Effector CD8-positive, alpha-beta T cell (primary cell): ENCODE measurements at places on chromosomes 2 and 18.

GRCh38 chr2:194745557-194746146, 911.4 kb upstream of the SLC39A10 start:
- DNase-seq: no peak

DNA sequence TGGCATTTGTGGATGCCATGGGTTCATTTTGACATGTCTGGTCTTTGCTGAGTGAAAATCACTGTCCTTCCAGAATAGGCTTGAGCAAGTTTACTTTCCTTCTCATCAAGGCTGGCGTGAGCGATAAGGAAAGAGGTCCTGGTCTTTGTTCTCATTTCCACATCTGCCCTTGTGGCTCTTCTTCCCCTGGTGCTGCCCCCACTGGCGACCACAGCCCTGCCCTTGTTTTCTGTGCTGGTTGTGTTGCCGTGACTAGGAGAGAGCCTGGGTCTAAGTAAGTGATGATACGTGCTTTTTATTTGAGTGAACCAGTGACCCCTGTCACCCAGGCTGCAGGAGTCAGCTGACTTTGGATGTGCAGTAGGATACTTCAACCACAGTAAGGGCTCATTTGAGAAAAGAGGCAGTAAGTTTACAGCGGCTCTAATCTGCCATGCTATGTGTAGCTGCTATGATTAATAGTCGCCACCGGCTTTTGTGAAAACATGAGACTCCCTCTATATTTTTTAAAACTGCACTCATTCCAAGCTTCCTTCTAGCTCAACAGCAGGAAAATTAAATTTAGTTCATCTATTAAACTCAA, 441.7 kb downstream of the RNF144A start:
- DNase-seq: no peak

DNA sequence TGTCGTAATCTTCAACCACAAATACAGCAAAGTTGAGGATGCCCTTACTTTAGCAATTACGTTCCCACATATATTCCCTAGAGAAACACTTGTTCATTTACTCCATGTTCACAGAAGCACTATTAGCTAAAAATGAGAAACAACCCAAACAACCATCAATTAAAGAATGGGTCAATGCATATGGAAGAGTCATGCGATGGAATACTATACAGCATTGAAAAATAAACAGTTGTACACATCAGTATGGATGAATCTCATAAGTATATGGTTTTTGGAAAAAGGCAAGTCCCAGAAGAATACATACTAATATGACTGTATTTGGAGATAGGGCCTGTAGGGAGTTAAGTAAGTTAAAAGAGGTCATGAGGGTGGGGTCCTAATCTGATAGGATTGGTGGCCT, 6.3 kb downstream of the GPR148 start:
- no peak for DNase-seq

DNA sequence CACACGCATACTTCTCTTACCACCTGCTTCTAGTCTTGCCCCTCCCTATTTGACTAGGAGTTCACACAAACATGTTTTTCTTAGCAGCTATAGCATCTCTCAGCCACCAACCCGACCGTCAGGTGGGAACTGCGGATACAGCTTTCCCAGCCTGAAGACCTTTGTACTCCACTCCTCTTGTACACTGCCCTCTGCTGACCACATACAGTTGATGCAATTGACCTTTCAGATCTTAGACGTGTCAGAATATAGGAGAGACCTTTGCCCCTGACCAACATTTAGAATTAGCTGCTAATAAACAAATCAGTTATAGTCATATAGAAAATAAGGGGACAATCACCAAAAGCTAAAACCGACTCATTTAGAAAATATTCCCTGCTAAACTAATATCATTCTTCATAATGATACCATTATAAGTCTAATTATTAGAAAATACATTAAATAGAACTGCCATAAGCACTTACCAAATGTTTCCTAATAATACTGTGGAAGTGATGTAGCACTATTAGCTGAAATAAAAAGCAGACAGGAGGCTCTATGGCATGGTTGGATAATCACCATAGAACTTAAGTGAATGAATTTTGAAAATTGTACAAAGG, 208.4 kb downstream of the RAD51AP2 start:
- DNase-seq: no peak

DNA sequence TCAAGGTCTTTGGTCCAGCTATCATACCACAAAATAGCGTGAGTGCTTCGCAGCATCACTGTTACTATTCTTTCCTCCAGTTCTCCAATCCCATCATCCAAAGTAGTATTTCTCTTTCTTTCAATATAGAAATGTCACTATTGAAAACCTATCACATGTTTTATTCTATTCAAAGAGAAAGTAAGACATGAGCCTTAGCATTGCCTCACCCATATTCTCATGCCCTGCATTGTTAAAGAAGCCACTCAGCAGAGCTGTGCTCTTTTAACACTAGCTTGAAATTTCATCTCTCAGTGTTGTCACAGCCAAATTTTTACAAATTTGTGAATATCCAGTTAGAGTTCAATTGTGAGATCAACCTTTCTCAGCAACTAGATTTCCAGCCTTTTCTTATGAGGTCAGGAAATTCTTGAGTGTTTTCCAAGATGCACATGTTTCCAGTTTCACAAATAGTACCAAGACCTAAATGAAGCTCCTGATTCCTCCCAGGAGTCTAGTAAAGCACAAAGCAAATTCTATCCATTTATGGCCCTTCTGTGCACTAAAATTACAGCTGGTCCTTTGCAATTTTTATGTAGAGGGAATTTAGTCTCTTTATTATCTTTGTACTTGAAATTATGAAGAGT, 343.7 kb downstream of the SPAG16 start:
- no peak for DNase-seq

DNA sequence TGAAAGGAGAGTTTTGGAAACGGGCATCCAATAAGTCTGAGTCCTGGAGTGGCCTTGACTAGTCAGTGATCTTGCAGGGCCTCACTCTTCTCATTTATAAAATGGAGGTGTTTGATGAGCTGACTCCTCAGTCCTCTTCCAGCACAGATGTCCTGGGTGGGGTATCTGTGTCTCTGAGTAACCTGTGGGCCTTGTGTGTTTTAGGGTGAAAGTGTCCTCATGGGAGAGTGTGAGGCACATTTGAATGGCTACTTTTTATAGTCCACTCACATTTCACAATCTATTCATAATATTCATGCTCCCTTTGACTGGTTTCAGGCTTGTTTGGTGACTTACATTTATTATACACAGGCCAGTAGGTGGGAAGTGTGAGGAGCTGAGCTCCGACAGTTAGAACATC, 106.4 kb upstream of the CELF4 start:
- no peak for DNase-seq

DNA sequence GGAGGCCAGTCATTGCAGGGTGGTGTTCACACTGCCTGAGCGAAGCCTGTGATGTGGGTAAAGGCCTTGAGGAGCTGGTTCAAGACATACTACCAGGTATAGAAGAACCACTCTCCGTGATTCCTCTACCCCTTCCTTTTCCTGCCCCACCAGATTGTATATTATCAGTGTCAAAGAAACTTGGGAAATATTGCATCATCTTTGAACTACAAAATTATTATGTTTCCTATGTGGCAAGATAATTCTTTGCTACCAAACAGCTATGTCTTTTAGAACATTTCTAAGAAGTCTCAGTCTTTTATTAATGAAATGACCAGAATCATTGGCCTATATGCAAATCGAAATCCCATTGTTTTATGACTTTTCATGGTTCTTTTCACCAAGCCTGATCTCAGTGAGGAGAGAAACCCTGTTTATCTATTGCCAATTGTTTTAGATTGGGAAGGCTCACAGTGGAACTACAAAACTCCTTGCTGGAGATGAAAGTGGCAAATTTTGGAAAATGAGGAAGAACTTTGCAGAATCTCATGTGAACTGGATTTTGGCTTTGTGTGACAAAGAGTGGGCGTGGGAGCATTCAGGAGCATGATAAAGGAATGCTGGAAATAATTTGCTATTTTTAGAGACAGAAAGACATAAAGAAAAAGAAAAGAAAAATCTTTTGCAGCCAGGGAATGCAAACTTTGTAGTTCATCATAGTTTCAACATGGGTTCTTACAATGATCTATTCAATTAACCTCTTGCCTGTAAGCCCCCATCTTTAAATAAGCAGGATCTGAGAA, 286.9 kb downstream of the INSIG2 start:
- no peak for DNase-seq

DNA sequence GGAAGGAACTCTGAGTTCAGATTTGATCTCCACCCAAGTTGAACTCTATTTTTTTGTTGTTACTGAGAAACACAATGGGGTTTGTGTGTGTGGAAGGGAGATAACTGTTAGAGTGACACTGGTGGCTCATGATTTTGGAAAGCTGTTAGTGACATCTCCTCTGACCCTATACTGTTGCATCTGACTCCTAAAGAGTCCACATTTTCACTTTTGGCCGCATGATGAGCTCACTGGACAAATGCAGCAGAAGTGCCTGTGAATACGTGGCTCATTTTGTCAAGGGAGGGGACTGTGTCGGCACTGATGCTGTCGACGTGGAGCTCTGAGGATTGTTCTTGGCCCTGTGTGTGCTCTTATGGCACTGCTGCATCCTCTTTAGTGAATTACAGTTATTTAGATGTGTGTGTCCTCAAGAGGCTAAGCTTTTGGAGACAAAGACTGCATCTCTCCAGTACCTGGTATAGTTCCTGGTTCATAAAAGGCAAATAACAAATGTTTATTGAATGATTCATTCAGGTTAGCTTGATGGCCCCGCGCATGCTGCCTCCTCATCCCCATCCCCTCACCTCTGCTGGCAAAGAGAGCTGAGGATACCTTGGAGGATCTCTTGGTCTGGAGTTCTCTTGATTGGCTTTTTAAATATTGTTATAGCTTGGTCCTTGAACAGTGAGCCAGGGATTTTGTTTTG, 135.4 kb downstream of the PHLPP1 start:
- no peak for DNase-seq

DNA sequence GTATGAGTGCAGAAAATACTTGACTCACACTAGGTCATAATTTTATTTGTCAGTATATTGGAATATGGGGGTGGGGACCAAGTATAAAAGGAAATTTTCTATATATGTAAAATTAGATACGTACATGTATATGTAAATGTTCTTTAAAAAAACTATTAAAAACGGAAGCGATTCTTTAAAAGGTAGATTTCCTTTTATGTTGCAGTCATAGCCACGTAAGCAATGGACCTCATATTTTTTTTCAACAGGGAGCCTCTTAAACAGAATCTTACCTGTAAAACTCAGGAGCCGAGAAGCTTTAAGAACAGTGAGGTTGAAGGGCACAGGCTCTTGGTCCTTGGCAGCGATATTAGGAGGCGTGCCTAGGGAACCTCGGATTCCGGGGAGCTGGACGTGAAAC, 3.3 kb downstream of the RHBDD1 start:
- DNase-seq: no peak

DNA sequence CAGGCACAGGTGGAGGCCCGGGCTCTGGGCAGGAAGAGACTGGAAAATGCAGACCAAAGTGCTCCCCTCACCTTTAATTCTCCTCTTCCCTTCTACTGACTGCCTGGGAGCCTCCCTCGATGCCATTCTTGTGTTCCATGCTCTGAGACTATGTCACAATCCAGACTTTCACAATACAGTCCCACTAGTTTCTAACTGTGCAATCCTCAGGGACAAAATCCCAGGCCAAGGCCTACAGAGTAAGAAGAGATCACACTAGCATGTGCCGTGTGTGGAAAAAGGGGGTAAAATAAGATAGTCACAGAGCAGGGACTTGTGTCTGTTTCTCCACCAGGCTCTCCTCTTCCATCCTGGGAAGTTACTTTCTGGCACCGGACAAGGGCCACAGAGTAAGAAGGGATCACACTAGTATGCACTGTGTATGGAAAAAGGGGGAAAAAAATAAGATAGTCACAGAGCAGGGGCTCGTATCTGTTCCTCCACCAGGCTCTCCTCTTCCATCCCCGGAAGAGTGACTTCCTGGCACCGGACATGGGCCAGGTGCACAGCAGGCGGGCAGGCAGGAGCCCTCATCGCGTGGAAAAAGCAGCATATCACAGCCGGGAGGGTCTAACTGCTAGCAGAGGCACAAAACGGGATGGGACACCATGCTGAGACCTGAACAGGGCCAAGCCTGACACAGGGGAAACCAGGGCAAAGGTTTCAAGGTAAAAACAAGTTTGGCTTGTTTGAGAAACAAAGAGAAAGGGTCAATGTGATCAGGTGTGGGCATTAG, 9.6 kb downstream of the CYB5A start:
- DNase-seq: no peak
